ENCODE measurements at places on chromosomes 5 and 9. TPM values are rescaled to one million over a fixed set of nuclear protein-coding genes. Genes with fewer than 3 reads are reported as not detected.

LCN12 gene
- 2.1 TPM for total RNA-seq

TXNDC8 gene
- total RNA-seq, result not detected

GRM6 gene
- not detected for total RNA-seq

PCDHB8 gene
- total RNA-seq, result not detected

PCDHA12 gene
- not detected for total RNA-seq

FCHSD1 gene
- 40.1 TPM for total RNA-seq

TNPO1 gene
- total RNA-seq, result 95.4 TPM

FCN1 gene
- not detected for total RNA-seq

TAF11L10 gene
- total RNA-seq, result not detected

STPG3 gene
- total RNA-seq, result not detected

CHSY3 gene
- total RNA-seq, result not detected

SPARC gene
- not detected for total RNA-seq

WDR38 gene
- not detected for total RNA-seq

PLAC8L1 gene
- total RNA-seq, result not detected

NR2F1 gene
- not detected for total RNA-seq

NRG2 gene
- total RNA-seq, result not detected

ENTPD2 gene
- total RNA-seq, result not detected

KIAA1958 gene
- 6.5 TPM for total RNA-seq

SEC24A gene
- total RNA-seq, result 31.4 TPM

LCN9 gene
- not detected for total RNA-seq

VCAN gene
- total RNA-seq, result not detected

WNT8A gene
- not detected for total RNA-seq

ANKRD31 gene
- total RNA-seq, result 0.29 TPM

SELENOP gene
- total RNA-seq, result not detected

ABCA2 gene
- 22.9 TPM for total RNA-seq

KCNV2 gene
- not detected for total RNA-seq

CARTPT gene
- total RNA-seq, result not detected

PGM5 gene
- total RNA-seq, result not detected

FBXW5 gene
- 66.8 TPM for total RNA-seq

CD180 gene
- total RNA-seq, result 0.21 TPM

CCL27 gene
- total RNA-seq, result not detected

TIFAB gene
- total RNA-seq, result not detected

PCDHGA3 gene
- not detected for total RNA-seq

ESM1 gene
- 0.56 TPM for total RNA-seq

CCDC107 gene
- 15.0 TPM for total RNA-seq

SMIM27 gene
- total RNA-seq, result 18.5 TPM
